ENCODE measurements at places on chromosomes 2 and 18.

DNA sequence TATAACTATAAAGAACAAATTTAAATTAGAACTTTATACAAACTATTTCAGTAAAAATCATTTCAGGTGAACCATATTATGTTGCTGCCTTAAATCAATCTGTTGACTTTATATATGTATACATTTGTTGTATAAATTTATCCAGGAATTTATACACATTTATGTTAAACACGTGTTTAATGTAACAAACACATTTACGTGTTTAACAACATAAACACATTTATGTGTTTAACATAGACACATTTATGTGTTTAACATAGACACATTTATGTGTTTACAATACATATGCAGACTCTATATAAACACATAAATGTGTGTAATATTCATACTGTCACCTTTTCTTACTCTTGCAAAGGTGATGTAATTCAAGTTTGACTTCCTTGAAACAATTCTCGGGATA lies 75.4 kb upstream of the TWSG1 start:
- no peak for DNase-seq

GRCh38 chr2:129810521-129810920 lies 168.9 kb upstream of the RAB6C start:
- DNase-seq = no peak

- DNase-seq = no peak
These were observed 145.7 kb upstream of the GLI2 start for GRCh38 chr2:120589771-120590608.

- DNase-seq = no peak
These were observed 31.6 kb upstream of the NABP1 start for GRCh38 chr2:191646163-191646902.

- DNase-seq = no peak
These were observed 649 bp upstream of the CLIP4 start for GRCh38 chr2:29114586-29114945.

GRCh38 chr2:233764264-233764663 lies 4.2 kb downstream of the UGT1A1 start:
- no peak for DNase-seq

- no peak for DNase-seq
These were observed 15.5 kb downstream of the HDAC4 start for GRCh38 chr2:239385096-239386000.
